ENCODE measurements at places on chromosomes 2 and 18. TPM values are rescaled to one million over a fixed set of nuclear protein-coding genes. Genes with fewer than 3 reads are reported as not detected.

Gene LDLRAD4
- total RNA-seq, result 80.2 TPM

GRCh38 chr2:3785220-3785889 is 82.0 kb downstream of the DCDC2C start:
- DNase-seq, result no peak

DNA sequence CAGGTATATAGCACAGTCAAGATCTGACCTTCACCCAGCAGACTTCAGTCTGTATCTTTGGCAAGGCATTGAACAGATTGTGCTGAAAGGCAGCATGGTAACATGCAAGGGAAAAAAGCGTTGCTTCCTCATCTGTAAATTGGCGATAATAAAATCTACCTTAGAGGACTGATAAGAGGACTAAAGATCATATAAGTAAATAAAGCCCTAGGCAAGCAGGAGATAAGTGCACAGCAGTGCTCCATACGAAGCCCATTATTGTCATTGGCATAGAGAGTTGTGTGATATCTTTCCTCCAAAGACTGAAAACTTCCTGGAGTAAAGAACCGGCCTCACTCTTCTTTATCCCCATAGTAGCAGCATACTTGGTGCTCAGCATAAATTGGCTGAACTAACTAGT is 162.6 kb downstream of the ANKRD44 start:
- no peak for DNase-seq

DNA sequence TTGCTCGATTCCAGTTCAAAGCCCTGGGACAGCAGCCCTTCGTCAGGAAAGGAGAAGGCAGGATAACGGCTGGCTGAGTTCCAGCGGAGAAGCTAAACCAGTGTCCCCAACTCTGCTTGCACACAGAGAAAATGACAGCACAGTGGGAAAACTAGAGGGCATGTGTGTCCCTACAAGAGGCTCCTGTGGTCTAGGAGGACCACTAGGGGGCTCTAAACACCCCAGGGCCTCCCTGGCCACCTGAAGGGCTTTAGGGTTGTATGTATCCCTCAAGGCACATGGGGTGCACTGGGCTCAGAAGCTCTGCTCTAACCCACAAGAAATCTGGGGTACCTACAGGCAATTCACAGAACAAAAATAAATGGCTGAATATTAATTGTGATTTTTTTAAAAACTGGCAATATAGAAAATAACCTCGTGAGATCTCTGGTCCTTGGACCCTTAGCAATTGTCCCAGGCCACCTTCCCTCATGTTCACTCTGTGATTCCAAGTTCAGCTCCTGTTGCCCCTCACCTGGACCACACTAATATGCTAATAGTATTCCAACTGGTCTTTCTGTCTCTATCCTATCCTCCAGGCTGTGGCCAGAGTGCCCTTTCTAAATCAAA is 17.5 kb downstream of the STAT1 start:
- no peak for DNase-seq

DNA sequence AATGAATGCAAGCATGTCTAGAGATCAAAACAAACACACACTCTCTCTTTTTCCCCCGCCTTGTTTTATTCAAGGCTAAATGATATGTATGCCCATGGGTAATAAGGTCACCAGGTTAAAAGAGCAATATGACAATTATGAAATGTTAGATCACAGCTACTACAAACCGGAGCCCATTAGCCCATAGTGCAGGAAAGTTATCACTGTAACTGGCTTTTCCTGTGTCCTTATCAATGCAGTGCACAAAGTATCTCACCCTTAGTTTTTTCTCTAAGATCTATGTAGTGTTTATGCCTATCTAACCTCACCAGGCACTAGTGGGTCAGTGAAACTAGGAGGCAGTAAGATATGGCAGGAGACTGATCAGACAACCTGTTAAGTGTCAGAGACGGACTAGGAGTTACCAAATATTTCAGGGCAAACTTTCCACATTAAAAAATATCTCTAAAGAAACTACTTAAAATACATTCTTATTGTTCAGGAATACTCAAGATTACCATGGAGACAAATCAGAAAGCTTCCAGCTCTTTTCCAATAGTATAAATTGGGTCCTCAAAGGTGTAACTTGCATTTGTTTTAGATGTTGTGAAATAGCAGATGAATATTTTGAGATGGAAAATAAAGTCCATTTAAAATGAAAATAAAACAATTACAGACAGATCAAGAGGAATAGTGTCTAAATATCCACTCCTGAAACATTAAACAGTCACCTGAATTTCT is 282.2 kb downstream of the EXOC6B start:
- no peak for DNase-seq

DNA sequence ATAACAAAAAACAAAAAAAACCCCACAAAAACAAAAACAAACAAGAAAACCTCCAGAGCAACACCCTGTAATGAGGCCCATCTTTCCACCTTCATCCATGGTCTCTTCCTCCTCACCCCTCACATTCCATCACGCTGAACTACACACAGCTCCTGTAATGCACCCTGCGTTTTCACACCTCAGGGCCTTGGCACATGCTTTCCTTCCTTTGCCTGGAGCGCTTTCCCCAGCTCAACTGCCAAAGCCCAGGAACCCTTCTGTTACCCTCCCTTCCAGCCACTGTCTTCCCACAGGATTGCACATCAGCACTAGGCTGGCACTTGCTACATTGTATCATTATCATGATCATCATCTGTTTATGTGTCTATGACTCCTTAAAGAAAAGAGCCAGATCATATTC is 29.4 kb downstream of the TMEM247 start:
- no peak for DNase-seq

Gene ASB18
- 1.9 TPM for total RNA-seq

DNA sequence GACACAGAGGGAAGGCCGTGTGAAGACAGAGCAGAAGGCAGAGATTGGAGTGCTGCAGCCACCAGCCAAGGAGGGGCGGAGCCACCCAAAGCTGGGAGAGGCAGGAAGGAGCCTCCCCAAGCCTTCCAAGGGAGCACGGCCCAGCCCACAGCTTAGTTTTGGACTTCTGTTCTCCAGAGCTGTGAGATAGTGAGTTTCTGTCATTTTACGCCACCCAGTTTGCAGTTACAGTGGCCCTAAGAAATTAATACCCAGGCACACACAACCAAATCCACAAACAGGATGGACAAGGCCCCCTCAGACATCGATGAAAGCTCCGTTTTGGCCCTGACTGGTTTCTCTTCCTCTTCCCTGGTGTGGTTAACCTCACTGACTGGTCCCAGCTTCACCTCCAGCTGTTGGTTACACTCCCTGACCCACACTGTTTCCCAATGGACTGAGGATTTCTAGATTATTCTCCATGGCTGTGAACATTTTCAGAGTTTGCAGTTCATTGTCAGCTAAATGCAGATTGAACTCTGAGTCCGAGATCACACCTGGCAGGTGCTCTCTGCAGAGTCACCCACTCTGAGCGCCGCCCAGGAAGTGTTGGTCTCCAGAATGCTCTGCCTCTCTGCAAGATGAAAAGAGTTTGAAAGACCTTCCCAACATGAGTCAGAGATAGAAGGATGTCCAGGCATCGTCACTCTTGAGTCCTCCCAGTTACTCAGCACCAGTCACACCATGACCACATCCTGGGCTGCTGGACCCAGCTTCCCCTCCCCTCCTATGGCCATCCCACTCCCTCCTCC is 100.2 kb downstream of the TWIST2 start:
- peak; percentile 63 for DNase-seq

DNA sequence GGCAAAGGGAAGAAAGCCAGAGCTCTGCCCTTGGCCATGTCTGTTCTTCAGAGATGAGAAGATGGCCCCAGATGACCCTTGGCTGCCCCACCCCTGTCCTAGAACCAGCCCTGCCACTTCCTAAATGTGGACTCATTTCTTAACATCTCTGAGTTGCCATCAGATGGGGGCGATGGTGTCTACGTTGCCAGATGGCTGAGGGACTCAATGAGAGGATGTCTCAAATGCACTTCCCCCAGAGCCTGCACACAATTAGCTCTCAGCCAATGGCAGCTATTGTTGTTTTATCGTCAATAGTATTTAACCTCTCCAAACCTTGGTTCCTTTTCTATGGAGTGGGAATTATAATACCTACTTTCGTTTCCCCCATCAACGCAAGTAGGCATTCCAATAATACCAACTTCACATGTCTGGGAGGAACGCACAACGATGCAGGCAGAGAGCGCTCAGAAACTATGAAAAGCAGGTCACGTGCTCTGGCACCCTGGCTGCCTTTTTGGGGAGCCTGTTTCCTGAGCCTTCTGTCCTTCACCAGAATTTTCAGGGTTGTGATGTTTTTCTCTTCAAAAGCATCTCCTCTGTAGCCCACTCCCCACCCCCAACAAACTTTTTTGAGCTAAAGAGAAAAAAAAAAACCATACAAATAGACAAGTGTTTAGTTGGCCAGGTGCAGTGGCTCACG is 100.3 kb downstream of the MCFD2 start:
- no peak for DNase-seq

DNA sequence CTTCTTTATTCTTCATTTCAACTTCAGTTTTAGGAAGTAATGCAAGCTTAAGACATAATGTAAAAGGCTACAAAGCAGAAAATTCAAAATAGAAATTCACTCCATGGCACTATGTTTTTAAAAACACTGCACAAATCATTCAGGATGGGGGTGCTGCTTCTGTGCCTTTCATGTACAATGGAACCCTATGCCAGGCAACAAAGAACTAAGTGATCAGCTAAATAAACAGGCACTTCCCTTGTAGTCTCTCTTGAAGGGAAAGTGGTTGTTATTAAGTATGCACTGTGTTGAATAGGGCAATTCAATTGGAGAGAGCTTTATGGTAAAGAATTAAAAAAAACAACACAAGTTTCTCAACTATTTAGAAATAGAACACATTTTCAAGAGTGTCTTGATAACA is 10.9 kb upstream of the ERBB4 start:
- no peak for DNase-seq

DNA sequence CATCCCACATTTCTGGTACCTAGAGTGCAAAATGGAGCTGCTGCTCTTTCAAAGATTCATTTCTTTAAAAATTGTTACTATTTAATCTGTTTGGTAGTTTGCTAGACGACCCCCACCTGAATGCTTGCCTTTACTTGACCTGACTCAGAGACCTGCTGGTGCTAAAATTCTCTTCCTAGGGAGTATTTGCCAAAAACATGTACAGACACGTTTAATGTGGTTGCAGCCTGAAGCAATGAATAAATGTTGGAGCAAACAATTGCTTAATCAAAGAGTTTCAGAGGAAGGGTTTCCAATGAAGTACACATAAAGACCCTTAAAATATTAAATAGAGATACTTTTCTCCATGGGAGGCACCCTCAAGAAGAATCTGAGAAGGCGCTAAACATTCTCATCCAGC is 734.4 kb downstream of the CBLN2 start:
- no peak for DNase-seq

DNA sequence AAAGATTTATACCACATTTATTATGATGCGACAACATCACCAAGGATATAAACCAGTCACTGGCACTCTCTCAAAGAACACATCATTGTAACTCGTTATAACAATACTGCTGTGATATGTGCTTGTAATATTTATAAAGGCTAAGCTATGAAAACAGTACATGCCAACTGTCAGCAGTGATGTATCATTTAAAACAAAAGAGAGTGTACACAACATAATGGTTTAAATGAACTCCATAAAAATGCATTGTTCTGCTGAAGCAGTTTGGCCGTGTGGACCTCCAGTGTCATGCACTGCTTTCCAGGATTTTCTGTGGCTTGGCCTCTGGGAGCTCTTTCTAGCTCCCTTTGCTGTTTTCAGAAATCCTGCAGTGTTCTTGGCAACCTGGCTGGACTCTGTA is 215.6 kb downstream of the MTX2 start:
- DNase-seq, result no peak

- no peak for DNase-seq
Measured at GRCh38 chr18:44238454-44238853, 442.2 kb upstream of the SETBP1 start.
